NCI-H187 treated with DMSO at 0.1 percent for 48 hours (cell line): ENCODE measurements at places on chromosomes 1 and 21.

- no peak for DNase-seq
Observed at GRCh38 chr21:42467140-42467983, 28.7 kb downstream of the RSPH1 start.

DNA sequence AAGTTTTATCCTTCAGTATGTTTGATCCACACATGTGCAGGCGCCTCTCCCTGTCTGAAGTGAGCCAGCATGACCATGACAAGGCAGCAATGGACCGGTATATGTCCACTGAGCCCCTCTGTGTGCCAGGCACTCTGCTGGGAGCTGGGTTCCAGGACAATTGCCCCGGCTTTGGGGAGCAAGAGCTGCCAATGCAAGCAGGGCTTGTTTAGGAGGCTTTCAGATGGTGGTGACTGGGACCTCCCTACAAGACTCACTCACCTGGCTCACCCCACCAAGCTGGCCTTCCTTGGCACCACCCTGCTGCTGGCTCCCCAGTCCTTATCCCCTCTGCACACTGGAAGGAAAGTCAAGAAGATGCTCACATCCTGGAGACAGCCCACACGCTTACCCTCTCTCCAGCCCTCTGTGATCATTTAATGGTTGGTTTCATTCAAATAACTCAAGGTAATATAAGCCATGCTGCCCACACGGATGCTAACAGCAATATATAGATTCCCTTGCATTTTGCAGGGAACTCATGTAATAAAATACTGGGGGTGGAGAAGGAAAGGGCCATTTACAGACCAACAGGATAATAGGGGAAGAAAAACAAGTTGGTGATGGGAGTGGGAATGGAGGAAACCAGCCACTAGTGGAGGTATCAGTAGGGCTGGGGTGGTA is 23.6 kb downstream of the KCND3 start:
- DNase-seq = no peak

DNA sequence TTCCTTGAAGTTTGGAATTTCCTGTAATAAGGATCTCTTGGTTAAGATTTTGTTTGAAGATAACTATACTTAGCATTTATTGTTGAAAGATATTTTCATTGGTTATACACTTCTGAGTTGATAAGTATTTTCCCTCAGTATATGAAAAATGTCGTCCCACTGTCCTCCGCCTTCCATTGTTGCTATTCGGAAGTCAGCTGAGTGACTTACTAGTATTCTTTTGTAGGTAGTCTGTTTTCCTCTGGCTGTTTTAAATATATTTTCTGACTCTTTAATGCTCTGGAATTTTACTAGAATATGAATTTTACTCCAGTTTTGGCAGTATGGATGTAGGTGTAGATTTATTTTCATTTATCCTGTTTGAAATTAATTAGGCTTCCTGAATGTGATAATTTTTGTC is 498.7 kb upstream of the NFIA start:
- no peak for DNase-seq

GRCh38 chr1:164054331-164054730 is 504.7 kb upstream of the PBX1 start:
- DNase-seq = no peak
